ENCODE measurements at places on chromosomes 11 and 22.

- no peak for DNase-seq
Observed at GRCh38 chr11:44381261-44381660, 71.3 kb upstream of the ALX4 start.

DNA sequence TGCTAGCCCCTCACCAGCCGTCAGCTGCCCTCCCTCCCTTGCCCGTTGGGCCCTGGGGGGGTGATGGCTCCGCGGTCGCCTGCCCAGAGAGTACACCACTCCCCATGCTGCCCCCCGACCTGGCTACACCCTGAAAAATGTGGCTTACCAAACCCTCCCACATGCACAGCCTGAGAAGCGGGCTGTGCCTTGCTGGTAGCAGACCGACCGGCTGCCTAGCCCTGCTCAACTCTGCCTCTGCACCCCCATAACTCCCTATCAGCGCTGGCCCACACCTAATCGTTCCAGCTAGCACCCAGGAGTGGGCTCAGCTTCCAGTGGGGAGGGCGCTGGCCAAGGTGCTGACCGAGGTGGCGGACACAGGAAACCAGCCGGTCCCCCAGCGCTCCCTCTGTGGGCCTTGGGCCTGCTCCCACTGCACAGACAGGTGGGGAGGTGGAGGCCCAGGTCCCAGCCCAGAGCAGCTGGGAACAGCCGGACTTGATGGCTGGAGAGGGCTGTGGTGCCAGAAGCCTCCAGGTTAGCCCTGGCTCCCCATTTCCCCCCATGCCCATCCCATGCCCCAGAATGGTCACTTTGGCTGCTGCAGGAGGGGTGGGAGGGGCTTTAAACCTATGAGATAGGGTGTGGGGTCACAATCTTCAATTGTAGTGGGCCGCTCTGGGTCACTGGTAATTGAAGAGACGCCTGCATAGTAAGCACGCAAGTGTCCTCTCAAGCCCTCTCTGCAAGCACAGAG is 32.1 kb upstream of the PRODH start:
- DNase-seq, result no peak

- no peak for DNase-seq
Observed at GRCh38 chr11:4393858-4394223, 339 bp upstream of the TRIM21 start.

GRCh38 chr11:42593441-42593840 is 718.4 kb upstream of the API5 start:
- DNase-seq, result no peak

DNA sequence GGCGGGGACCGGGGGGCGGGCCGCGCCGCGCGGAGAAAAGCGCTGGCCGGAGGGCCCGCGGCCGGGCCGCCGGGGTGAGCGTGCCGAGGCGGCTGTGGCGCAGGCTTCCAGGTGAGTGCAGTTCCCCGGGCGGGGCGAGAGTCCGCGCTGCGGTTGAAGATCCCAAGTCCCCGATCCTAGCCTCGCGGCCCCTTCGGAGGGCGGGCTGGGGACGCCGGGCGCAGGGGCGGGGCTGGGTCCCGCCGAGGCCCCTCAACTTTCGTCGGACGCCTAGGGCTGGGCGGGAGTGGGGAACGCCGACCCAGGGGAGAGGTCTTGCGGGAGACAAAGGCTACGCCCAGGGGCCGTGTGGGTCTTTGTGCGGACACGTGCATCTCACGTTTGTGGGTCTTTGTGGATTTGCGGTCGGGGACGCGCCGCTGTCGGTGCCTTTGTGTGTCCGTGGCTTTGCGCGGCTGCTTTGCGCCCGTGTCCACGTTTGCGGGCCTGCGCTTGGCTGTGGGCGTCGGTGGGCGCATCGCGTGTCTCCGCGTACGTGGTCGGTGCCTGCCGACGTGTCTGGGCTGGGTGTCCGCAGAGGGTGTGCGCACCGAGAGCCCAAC is at the start of gene TSKU:
Gene TSKU, plus strand, starts transcription at position 63 of the 602 bp plus-strand sequence. CDS start 12,261 bp downstream, outside the sequence.
- DNase-seq, result no peak
